ENCODE measurements at places on chromosomes 13 and 19.

- DNase-seq: no peak
These were observed 47.2 kb upstream of the ZNF737 start for GRCh38 chr19:20612711-20613316.

DNA sequence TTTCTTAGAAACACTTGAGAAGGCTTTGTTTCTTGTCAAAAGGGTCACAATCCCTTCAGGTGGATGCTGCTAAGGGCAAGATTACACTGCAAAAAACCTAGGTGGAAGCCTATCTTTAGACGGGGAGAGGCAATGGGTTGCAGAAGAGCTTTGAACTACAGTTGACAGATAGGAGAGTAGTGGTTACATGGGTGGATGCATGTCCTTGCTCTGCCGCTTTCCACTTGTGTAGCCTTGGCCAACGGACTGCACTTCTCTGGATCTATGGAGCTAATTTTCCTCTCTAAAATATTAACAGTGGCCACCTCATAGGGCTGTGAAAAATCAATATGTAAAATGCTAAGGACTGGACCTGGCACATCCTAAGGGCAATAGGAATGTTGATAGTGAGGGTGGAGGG is 980 bp downstream of the BCKDHA start:
- DNase-seq: no peak

- DNase-seq: no peak
These were observed 36.7 kb downstream of the USPL1 start for GRCh38 chr13:30654430-30654829.

DNA sequence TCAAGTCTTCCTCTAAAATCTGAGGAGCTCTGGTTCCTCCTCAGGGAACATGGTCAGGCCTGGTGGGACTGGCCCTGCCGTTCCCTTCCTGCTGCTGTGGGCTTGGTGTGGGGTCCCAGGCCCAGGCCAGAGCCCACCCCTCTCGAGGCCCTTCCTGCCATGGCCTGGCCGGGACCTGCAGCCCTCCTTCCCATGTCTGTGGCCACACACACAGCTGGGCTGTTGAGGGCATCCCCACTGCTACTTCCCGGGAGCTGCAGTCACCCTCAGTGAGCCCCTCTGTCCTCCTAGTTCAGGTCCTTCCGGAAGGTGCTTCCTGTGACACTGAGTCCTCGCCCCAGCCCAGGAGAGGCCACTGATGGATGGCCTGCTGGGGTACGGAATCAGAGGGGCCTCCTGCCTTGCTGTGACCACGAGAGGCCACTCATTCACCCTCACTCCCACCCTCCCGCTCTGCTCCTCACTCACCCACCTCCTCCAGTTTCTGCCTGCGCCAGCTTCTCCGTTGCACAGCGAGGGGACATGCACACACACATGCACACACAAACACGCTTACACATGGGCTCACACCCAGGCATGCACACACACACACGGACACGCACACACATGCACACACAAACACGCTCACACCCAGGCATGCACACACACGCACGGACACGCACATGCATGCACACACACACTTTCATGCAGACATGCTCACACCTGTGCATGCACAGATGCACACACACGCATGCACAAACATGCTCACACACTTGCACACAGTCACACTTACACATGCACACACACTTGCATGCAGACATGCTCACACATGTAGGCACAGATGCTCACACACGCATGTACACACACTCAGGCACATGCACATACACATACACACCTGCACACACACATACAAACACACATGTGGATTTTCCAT is 7.3 kb upstream of the MCF2L start:
- no peak for DNase-seq

- no peak for DNase-seq
These were observed 127.1 kb downstream of the GGACT start for GRCh38 chr13:100461309-100462030.

DNA sequence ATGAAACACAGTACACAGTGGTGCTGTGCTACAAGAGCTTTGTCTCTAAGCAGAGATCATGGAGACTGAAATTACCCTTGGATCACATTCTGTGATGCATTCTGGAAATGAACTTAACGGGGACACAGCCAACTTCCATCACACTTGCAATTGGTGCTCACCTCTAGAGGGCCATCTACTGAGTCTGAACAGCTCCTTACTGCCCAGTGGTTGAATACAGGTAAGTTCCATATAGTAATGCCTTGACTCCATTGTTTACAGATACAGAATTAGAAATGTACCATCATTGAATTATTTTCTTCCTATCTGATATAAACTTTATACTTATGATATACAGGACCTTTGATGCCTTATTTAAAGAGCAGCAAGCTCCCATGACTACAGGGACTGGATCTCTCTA is 686.4 kb downstream of the PCDH9 start:
- no peak for DNase-seq

GRCh38 chr19:48953141-48953540 is 1.5 kb upstream of the BAX start:
- DNase-seq: no peak

DNA sequence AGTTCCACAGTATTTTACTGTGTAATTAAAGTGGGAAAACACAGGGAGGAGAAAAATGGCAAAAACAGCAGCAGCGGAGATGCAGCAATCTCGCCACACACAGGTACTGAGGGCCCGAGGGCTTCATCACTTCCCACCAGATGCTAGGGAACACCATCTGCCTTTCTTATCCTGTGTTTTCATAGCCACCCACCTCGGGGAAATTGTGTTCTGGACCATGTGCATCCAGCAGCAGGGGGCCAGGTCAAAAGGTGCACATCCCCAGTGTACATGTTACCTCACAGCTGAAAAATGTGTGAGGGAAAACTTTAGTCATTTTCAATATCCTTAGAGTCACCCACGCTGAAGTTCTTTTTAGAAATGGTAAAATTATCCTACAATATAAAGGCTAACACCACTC is 30.2 kb downstream of the PDCD5 start:
- no peak for DNase-seq

- DNase-seq: no peak
These were observed 71.5 kb downstream of the KCTD15 start for GRCh38 chr19:33868076-33868735.
